ENCODE measurements at places on chromosomes 7 and 10.

DNA sequence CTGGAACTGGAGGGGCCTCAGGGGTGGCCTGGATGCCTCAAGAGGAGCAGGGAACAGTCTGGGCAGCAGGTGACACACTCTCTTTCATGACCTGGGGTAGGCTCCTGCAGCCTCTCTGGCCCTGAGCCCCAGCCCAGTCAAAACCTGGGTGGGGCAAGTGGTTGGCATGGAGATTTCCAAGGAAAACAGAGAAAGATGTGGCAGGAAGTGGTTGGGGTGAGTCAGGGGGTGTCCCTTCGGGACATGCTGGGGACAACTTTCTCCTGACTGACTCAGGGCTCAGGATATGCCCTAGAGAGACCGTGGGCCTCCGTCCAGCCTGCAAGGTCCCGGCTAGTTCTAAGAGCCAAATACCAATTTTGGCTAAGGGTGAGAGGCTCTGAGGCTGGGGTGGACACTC lies 2.9 kb downstream of the AQP1 start:
- DNase-seq: no peak

DNA sequence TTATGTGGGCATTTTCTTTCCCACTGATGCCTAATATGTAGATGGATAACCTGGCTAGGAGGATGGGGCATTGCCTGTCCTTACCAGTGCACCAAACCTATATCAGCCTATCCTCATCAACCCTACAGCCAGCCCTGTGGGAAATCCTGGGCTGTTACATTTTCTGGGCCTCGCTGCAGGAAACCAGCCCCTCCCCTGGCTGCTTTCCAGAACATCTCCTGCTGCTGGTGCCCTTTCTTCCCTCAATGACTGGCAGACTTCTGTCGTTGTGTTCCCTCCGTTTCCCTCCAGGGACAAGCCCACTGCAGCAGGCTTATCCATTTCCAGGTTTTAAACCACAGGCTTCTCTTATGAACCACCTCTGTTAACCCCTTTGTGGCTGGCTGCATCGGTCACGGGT lies 486.1 kb upstream of the COBL start:
- DNase-seq: no peak

DNA sequence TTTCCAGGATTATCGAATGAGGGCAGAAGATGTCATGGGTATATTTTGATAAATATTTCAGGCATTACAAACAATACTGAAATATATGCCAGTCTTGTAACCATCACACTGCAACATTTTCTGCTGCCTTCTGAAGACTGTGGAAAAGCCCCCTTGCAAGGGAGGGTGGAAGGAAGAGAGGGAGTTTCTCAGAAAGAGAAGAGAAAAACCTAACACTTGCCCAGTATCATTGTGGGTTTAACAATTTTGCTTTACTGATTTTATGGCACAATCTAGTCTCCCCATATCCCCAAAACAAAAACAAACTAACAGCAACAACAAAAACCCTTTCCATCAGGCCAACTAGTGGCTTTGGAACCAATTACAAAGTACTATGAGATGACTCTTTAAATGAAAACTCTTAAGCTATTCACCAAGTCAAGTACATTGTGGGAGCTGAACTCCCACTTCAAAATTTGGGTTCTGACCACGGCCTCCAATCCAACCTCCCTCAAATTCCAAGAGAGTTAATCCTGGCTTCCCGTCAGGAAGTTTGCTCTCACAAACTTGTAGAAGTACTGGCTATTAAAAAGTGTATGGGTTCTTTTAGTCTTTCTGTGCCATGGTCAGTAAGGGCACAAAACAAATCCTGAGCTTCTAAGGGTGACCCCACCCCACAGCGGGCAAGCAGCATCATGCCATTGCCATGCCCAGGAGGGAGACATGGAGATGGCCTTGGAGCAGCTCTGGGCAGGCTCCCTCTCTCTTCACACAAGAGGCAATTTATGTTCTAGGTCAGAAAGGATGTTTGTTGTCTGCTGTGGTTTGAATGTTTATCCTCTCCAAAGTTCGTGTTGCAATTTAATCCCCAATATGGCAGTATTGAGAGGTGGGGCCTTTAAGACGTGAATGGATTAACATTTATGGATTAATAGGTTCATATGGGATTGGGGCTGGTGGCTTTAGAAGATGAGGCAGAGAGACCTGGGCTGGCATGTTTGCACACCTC lies 96.3 kb downstream of the JAZF1 start:
- no peak for DNase-seq

DNA sequence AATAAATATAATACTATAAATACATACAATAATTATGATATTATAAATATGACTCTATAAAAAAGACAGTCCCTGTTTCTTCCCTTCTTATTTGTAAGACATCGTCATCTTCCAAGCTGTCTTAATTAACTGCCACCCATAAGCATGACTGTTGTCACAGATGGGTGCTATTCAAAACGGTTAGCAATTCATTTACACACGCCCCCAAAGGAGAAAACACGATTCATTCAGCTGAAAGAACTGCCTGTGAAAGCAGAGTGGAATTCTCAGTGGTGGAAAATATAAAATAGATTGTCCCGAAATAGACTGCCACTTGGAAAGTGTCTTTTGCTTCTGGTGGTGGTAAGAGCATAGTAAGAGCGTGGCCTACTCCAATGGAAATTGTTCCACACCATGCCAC lies 48.9 kb upstream of the ELMO1 start:
- DNase-seq: no peak

DNA sequence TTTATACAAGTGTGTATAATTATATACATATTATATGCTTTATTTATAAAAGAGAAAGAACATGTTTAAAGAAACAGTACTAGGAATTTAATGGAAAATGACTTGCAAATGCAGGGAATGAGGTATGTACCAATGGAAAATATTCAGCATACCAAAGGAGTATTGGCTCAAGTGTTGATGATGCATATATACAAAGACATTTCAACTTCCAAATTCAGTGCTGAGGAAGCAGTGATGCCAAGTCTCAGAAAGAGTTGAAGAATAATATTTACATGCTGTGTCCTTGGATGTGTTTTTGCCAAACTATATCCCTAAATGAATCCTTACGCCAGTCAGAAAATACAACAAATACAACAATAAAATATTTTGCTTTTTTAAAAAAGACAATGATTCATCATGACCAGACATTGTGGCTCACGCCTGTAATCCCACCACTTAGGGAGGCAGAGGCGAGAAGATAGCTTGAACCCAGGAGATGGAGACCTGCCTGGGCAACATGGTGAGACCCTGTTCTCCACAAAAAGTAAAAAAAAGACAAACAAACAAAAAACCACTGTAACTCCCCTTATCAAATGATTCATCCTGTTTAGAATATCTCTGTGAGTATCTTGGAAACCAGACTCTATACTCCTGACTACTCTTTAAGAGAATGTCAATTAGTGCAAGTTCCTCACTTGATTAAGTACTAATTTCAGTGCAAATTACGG lies 157.2 kb downstream of the CHRM2 start:
- no peak for DNase-seq
